Lung microvascular endothelial cell (primary cell): ENCODE measurements at places on chromosomes 4 and X. TPM values are rescaled to one million over a fixed set of nuclear protein-coding genes. Genes with fewer than 3 reads are reported as not detected.

GRCh38 chr4:124958847-124959246 lies 246.3 kb upstream of the ANKRD50 start:
- no peak for DNase-seq

DNA sequence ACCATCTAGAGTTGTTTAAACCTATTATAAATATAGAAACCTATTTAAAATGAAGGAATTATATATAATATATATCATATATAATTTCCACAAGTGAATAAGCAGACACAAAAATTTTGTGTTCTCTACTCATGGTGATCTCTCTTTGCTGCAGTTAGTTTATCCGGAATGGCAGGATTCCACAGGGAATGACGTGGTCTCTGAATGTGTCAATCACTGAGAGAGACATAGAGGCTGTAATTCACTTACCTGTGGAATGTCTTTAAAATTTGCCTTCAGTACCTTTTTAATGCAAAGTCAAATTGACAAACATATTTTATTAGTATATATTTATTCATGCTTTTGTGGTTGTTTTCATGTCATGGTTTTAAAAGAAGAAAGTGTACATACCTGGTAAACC lies 669.3 kb downstream of the NLGN4X start:
- no peak for DNase-seq

DNA sequence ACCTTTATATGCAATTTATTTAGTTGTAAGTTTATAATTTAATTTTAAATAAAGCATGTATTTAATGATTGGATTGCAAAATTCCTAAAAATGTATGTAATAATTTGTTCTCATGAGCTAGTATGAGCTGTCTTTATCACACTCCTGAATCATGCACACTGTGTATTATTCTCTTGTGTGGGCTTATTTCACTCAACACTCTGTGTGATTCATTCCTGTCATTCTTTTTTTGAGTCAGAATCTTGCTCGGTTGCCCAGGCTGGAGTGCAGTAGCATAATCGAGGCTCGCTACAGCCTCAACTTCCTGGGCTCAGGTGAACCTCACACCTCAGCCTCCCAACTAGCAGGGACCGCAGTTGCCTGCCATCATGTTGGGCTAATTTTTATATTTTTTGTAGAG lies 123.1 kb upstream of the SLC34A2 start:
- DNase-seq = no peak

- no peak for DNase-seq
These were observed 41.4 kb upstream of the CHRDL1 start for GRCh38 chrX:110836982-110837381.

DNA sequence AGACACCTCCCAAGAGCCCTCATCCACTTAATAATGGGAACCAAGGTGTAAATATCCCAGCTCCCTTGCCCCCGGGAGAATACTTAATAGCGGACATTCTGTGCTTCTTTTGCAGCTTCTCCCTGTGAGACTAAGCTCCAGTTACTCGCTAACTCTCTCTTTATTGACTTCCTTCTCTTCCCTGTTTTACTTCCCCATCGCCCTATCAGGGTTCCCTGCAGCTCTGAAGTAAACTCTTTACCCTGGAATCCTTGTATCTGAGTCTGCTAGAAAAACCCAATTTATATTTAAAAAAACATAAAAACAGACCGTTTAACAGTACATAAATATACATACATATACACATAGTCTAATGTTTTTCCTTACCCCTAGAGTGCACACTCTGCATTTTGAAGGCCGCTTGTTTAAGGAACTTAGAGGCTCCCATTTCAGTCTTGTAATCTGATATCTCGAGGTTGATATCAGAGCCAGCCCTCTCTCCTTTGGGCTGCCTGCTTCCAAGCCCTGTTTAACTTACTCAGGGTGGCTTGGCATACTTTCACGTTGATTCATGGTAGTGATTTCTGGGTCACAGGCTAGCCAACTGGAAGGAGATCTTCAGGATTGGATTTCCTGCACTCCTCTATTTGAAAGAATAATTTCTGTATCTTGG lies 177.4 kb upstream of the SCML1 start:
- DNase-seq = no peak

DNA sequence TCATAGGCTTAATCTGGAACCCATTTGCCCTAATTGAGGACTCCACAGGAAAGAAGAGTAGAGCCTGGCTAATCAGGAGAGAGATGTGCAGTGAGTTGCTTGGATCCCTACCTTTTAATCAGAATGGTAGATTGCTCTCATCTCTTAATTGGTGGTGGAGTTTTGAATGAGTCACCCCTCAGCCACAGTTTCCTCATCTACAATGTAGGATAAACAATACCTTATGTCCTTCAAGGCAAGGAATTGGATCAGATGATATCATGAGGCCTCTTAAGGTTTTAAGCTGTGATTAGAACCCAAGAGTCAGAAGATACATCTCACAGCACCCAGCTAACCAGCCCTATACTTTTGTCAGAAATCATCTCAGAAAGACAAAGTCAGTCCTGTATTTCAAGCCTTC lies 39.1 kb downstream of the PDGFRA start:
- DNase-seq = peak; percentile 11

- DNase-seq = peak; percentile 90
These were observed 167.2 kb downstream of the WDFY3 start for GRCh38 chr4:84799318-84799717.

- no peak for DNase-seq
These were observed 84.5 kb downstream of the ACOX3 start for GRCh38 chr4:8355864-8356565.

DNA sequence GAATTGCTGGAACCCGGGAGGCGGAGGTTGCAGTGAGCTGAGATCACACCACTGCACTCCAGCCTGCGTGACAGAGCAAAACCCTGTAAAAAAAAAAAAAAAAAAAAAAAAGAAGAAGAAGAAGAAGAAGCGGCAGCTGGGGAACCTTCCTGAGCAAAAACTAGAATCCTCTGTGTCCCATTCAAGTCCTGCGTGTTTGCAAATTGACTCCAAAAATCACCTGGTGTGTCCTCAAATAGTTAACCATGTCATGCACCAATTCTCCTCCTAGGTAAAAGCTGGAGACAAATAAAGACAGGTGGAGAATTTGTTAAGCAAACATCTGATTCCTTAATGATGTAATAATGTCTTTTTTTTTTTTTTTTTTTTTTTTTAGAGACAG lies 31.9 kb upstream of the ASMTL start:
- no peak for DNase-seq

DNA sequence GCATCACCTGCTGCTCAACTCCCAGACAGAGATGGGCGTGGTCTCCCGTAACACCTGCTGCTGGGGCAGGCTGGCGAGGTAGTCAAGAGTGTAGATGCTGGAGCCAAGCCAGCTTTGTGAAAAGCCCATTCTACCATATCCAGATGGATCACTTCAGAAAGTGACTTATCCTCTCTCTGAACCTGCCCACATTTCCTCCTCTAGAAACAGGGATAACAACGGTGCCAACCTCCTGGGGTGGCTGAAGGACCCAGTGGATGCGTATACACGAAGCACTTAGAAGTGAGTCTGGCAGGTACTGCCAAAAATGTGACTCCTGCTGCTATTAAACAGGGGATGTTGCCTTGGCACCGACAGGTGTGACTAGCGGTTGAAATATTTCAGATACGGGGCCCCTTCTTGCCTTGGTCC lies 95.8 kb downstream of the SORBS2 start:
- DNase-seq = no peak

DNA sequence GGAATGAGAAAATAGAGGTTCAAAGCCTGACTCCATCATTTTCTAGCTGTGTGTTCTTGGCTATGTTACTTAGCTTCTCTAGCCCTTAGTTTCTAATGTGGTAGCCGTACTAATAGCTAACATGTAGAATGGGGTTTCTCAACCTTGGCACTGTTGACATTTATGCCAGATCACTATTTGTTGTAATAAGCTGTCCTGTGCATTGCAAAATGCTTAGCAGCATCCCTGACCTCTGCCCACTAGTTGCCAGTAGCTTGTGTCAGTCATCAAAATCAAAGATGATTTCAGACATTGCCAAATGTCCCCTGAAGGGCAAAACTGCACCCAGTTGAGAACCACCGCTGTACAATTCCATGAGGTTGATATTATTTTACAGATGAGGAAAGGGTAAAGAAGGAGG lies 18.3 kb upstream of the ADAMTS3 start:
- DNase-seq = no peak

- no peak for DNase-seq
These were observed 2123.1 kb upstream of the TENM3 start for GRCh38 chr4:180120068-180120467.

- no peak for DNase-seq
These were observed 537.1 kb upstream of the HTR2C start for GRCh38 chrX:114046695-114047279.

DNA sequence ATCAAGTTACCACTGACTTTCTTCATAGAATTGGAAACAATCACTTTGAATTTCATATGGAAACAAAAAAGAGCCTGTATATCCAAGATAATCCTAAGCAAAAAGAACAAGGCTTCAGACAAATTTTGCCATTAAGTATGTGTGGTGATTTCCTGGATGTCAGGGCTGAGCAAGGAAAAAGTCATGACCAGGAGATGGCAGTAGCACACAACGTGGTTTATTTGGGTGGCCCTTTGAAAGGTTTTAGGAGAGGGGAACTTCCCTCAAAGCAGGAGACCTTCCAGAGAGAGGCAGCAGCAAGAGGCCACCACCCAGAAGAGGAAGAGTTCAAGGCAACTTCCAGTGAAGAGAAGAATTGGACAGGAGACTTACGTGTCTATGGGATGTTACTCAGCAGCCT lies 18.1 kb upstream of the ZXDB start:
- DNase-seq = peak; percentile 10

DNA sequence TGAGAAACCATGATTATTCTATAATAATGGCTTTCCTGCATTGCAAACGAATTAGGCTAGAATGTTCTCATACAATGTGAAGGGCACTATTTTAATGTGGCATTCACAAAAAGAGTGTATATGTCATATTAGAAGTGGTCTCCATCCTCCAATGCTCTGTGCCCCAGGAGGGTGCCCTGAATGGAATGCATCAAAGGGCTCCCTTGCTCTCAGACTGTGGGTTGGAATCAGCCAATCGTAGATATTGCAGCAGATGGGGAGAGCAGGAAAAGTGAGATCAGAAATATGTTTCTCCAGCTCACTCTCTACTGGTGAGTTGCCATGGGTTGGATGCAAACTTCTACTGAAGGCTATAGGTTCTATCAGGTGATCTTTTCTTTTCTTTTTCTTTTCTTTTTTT lies 11.9 kb upstream of the NSUN7 start:
- no peak for DNase-seq

DNA sequence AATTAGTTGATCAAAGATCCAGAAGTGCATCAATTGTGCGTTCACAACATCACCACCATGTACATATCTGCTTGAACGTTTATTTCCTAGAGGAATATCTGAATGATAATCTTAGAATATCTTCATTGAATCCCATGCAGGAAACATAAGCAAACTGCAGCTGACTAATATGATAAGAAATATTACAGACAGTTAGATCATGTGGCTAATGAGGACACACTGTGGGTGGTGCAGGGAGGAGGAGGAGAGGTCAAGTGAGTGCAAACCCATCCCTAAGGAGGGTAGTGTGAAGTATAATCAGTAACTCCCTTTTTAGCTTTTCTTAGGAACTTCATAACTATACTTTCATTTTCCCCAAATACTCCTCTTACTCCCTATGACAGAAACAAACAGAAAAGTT lies 58.3 kb upstream of the HPGD start:
- DNase-seq = no peak

Gene SMIM10L2A
- total RNA-seq = 0.40 and 0.65 TPM in 2 replicates

Gene RBM47
- under 0.01 TPM in 1 of 2 replicates, not detected in the other for total RNA-seq

Gene TCEAL6
- not detected in 2 replicates for total RNA-seq

Gene TRIM75
- total RNA-seq = not detected in 2 replicates

Gene NR3C2
- total RNA-seq = 4.6 TPM in 2 replicates

Gene CASP3
- total RNA-seq = 22.6 and 26.8 TPM in 2 replicates

Gene DSPP
- not detected in 2 replicates for total RNA-seq

Gene FOXR2
- not detected in 2 replicates for total RNA-seq

Gene NDNF
- total RNA-seq = 0.44 and 11.1 TPM in 2 replicates

Gene MAGEA8
- not detected in 2 replicates for total RNA-seq

Gene SMIM43
- 0.40 and 0.65 TPM in 2 replicates for total RNA-seq

Gene NPY1R
- under 0.01 TPM in 1 of 2 replicates, not detected in the other for total RNA-seq
